Fibroblast of skin of scalp (primary cell): ENCODE measurements at places on chromosomes 2 and 18.

DNA sequence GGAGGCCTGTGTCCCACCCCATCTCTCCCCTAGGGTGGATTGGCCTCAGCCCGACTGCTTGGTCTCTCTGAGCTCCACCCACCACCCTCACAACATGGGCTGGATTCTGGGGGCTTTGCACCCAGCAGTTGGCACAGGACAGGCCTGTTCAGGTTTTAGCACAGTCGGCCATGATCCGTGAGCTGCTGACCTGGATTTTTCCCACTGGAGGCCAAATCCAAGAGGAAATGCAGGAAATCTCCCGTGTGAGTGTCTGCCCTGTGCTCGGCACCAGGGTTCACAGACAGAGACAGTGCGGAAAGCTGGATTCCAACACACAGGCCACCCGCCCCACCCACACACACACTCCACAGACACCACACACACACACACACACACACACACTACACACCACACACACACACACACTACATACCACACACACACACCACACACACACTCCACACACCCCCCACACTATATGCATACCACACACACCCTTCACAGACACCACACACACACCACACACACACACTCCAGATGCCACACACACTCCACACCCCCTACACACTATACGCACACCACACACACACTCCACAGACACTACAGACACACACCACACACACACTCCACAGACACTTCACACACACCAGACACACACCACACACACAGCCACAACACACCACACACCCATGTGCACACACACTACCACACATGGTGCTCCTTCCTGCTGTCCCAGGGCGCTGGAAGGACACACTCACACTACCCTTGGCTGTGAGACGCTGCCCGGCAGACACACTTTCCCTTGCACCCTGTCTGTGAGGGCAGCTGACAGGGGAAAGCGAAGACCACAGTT lies 14.1 kb downstream of the MBP start:
- DNase-seq, result no peak

GRCh38 chr2:30232801-30233130 lies 1.4 kb downstream of the LBH start:
- no peak for DNase-seq

GRCh38 chr2:15554525-15555218 lies 6.5 kb downstream of the NBAS start:
- peak; percentile 46 for DNase-seq

GRCh38 chr2:68837164-68837860 lies 33.9 kb downstream of the BMP10 start:
- peak; percentile 38 for DNase-seq

- peak; percentile 23 for DNase-seq
These were observed 7.2 kb downstream of the NPC1 start for GRCh38 chr18:23578891-23579653.

GRCh38 chr2:229348128-229348527 lies 77.0 kb upstream of the PID1 start:
- DNase-seq, result no peak

DNA sequence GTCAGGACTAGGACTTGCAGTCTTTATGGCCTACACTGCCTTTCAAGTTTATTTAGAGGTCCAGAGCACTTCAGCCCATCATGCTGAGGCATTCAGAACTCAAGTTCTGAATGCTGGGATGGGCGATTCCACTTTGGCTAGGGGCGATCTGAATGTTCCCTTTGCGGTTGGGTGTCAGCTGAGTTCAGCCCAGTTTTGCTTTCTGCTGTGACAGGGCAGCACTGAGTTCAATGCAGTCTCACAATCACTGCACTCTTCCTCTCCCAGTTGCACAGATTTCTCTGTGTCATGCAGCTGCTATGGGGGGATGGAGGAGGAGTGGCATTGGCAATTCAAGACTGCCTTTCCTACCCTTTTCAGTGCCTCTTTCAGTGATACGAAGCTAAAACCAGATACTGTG lies 1232.0 kb upstream of the FAM98A start:
- no peak for DNase-seq

- DNase-seq, result no peak
These were observed 65.8 kb downstream of the RNF144A start for GRCh38 chr2:6982934-6983589.

DNA sequence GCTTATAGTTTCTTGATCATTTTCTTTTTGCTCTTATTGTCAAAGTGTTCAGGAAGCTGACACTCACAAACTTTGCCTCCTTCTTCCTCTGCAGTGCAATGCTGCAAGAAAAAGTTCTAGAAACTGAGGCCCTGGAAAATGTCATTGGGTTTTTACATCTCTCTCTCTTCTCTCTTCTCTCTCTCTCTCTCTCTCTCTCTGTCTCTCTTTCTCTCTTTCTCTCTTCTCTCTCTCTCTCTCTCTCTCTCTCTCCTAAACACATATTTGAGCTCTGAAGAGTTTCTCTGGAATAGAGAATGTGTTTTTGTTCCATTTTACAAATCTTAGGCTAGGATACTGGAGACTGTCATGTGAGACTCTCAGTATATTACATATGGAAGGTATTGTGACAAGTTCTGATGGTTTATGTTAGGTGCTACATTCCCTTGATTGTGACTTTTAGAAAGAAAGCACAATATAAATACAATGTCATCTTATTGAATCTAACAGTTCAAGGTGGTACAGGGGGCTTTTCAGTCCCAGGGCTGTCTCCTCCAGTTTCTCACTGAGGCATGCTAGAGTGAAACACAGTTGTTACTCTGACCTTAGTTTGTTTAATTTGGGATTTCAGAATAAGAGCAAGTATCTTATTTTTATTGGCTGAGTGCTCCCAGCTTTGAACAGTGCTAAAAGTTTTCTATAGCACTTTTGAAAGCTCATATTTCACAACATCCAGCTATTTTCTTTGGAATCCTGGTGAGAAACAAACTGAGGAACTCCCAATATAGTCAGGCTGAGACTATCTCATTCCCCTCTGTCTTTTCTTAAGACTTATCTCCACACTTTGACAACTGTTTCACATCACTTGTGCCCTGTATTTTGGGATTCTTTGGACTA lies 41.4 kb upstream of the EHBP1 start:
- peak; percentile 87 for DNase-seq

DNA sequence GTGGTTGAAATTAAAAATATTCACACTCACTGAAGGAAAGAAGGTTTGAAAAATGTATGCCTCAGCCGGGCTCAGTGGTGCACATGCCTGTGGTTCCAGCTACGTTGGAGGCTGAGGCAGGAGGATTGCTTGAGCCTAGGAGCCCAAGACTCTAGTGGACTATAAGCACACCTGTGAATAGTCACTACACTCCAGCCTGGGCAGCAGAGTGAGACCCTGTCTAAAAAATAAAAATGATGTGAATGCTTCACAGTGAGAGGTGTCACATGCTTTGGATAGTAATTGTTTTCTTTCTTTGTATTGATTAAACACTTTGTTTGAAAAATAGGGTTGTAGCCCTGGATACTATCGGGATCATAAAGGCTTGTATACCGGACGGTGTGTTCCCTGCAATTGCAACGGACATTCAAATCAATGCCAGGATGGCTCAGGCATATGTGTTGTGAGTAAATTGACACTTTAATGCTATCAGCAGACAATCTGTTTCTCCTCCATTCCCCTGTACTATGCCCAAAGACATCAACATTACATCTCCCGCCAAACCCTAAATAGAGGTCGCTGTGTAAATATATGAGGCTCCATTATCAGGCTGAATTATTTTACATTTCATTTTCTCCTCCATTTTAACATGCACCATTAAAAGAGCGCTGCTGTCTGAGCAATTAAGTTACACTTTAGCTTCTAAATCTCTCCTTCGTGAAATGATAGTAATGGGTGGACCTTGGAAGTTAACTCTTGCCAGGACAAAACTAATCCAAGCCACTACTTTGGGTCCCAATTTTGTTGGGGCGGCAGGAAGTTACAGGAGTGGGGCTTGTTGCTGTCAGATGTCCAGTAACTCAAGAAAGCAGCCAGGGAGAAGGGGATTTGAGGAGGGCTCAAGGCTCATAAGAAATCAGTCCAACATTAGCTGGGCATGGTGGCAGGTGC lies 138.3 kb upstream of the TTC39C start:
- DNase-seq, result no peak

- DNase-seq, result no peak
These were observed 23.9 kb upstream of the EPAS1 start for GRCh38 chr2:46273225-46273863.

DNA sequence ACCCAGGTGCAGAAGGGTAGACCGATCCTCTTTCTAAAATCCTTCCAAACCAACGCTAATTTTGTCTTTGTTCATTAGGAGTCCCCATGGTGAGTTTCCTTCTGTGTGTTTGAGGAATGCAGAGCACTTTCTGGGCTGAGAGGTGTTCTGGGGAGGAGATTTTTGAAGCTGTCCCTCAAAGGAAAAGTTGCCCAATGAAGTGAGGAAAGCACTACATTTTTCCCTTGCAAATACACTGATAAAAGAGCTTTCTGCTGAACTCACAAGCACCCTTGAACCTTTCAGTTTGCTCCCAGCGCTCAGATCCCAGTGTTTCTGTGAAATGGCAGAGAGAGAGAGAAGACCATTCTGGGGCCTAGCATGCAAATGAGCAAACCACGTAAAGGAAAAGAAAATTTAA lies 299.6 kb upstream of the FANCL start:
- DNase-seq, result no peak

DNA sequence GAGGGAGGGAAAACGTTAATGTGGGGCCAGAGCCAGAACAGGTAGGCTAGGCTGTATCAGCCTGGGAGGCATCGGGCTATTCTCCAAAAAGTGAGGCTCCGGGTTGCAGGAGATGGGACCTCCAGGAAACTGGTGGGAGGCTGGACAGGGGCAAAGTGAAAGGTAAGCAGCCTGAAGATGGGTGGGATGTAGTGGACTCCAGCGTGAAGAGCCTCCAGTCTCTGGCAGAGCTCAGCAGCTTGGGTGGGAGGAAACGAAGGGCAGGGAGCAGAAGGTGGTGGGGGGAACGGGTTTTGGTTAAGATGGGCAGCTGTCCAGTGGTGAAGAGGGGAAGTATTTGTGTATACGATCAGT lies 3.1 kb upstream of the EMX1 start:
- DNase-seq, result no peak

GRCh38 chr2:239881561-239882320 lies 143.4 kb downstream of the NDUFA10 start:
- DNase-seq, result peak; percentile 39

- DNase-seq, result no peak
These were observed 362.5 kb downstream of the ERBB4 start for GRCh38 chr2:212176151-212176550.

- DNase-seq, result no peak
These were observed 636.0 kb upstream of the LRATD1 start for GRCh38 chr2:13996527-13996926.

DNA sequence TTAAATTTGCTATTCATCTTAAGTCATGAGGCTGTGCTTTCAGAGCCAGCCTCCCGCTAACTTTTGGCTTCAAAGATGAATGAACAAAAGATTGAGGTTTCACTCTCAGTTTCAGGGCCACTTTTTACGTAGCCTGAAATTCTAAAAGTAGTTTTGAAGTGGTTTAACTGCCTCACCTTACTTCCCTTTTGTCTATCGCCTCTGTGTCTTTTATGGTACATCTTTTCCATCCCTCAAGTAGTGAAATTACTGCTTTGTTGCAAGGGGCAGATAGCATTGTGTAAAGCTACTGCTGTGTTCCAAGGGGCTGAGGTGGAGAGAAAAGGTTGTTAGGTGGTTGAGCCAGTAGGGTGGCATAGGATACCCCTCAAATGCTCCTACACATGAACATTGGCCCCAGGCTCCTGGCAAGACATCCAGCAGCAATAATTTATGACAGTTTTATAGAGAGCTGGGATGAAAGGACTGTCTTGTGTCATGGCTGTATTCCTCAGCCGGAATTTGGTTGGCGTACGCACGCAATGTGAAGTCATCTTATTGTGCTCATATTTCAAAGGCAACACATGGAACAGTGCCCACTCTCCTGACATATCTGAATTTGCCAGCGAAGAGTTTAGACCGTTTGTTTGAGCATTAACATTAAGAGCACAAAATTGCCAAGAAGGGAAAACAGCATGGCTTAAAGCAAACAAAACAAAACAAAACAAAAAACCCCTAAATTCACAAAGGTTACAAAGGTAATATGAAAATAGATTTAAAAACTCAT lies 32.2 kb downstream of the QPCT start:
- peak; percentile 85 for DNase-seq

DNA sequence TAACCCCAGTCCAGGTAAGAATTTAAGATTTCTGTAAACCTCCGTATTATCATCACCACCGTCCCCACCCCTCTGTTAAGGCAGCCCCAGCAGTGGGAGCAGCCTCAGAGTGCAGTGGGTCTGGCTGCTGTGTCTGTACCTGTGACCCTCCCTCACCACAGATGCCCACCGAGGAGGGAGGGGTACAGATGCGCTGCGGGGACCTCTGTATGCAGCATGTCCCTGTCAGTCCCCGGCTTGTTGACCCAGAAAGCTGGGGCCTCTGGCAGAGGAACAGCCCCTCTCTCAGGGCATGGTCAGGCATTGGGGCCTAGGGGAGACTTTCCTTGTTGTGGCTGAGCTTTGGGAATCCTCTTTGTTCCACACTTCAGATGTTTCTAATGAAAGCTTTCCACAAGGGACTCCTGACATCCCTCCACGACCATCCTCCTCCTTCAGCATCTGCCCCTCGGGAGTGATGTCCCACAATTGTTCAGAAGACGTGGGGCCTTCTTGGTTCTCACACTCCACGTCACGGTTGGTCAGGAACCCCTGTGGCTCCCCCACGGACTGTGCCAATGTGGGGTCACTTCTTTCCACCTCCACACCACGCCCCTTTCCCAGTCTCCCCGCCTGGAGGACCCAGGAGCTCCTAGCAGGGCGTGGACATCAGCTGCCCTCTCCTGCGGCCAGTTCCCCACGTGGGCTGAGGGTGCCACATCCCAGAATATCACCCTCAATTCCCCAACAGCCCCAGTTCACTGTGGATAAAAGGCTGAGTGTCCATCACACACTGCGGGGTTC lies 384.2 kb upstream of the MYT1L start:
- DNase-seq, result no peak

DNA sequence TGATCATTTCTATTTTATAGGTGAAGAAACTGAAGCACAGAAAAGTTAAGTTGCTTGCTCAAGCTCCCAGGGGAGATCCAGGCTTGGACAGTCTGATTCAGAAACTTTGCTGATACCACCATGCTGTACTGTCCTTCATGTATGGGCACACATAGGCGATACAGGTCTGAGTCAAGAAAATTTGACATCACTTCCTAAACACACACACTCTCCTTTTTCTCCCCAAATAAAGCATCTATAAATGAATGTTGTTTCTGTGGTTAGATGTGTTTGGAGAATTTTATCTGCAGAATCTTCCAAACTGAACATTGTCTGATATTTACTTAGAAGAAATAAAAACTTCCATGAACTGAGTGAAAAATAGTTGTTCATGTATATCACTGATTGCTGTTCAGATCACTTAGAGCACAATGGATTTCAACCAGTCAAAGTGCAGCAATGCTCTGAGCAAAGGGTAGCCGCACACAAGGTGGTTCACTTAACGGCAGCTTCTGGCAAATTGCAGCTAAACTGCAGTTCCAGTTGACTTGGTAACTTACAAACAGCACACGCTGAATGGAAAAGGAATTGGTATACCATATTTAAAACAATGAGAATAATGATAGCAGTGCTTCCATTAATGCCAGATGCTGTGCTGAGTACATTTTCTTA lies 10.0 kb upstream of the AGFG1 start:
- no peak for DNase-seq
